ENCODE measurements at places on chromosomes 6 and 20. TPM values are rescaled to one million over a fixed set of nuclear protein-coding genes. Genes with fewer than 3 reads are reported as not detected.

PTCRA gene
- 0.37 TPM for total RNA-seq

GRCh38 chr6:89079511-89080234 is 878 bp upstream of the PNRC1 start:
- peak; percentile 87 for DNase-seq

GRCh38 chr6:153043719-153044118 is 41.2 kb upstream of the MTRF1L start:
- DNase-seq = no peak

DNA sequence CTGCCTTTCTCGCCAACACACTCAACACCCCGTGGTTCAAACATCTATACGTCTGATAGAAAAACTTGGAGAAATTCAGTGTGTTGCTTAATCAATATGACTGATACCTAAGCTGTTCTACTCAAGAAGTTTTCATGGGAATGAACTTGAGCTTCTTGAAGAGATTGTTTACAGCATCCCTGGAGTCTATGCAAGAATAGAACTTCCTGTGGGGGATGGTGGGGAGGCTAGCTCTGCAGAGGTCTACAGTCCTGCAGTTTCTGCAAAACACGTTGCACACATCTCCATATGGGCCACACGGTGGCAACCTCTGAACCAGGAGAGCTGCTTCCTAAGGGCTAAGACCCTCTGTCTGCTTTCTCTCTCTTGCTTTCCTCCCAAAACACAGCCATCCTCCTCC is 32.7 kb upstream of the FANCE start:
- peak; percentile 64 for DNase-seq

- no peak for DNase-seq
These were observed 51.4 kb downstream of the ERMARD start for GRCh38 chr6:169802790-169803189.

- no peak for DNase-seq
These were observed 92.6 kb upstream of the SLC22A23 start for GRCh38 chr6:3549314-3549940.

- DNase-seq = peak; percentile 61
These were observed 76.4 kb downstream of the EYA2 start for GRCh38 chr20:46970937-46971630.

TXLNB gene
- 2.8 TPM for total RNA-seq
